ENCODE measurements at places on chromosomes 16 and 17. TPM values are rescaled to one million over a fixed set of nuclear protein-coding genes. Genes with fewer than 3 reads are reported as not detected.

TBC1D26 gene
- not detected for total RNA-seq

CCL4 gene
- total RNA-seq: 2.8 TPM

NACA2 gene
- not detected for total RNA-seq

NLRC5 gene
- 8.0 TPM for total RNA-seq

PRDM7 gene
- total RNA-seq: not detected

BIRC5 gene
- total RNA-seq: 3.7 TPM

CES4A gene
- 20.6 TPM for total RNA-seq

SGSM2 gene
- total RNA-seq: 20.9 TPM

XYLT1 gene
- 14.4 TPM for total RNA-seq

FOXJ1 gene
- total RNA-seq: not detected

KRT26 gene
- total RNA-seq: not detected

CTRB1 gene
- total RNA-seq: not detected

DNA sequence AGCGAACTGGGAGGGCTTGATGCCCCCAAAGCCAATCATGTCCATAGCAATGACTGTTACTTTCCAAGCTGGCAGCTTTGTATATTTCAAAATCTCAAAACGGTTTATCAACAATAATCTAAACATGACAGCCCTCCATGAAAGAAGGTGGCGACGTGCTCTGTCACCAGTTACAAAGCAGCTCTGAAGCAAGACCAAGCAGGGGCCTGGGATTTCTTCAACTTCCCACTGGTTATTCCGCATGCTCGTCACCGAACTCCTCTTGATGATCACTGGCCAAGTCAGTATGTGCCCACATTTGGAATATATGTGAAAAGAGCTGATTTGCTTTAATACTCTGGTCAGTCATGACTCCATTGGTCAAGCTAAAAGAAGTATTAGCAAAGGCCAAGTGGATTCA, 175.6 kb downstream of the VPS53 start:
- no peak for DNase-seq

GRCh38 chr16:19774024-19774423, 56.0 kb downstream of the IQCK start:
- no peak for DNase-seq

- DNase-seq: no peak
Observed at GRCh38 chr17:17810084-17810894, 26.5 kb downstream of the SREBF1 start.

DNA sequence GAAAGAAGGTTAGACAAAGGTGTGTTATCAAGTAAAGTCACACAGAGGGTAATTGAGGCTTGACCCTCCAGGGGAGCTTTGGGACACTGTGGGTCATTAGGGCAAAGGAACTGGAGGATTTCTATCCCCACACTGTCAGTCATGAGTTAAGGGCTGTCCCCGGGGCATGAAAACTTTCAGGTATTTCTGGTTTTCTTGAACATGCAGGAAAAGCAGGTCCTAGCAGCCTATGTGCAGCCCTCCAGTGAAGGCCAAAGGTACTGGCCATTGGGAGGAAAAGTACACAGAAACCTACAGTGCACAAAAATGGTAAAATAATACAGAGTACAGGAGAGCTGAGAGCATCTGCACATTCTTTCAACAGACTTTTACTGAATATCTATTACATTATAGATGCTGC, 44.4 kb upstream of the SCNN1B start:
- DNase-seq: no peak

GRCh38 chr16:56145369-56145768, 45.9 kb upstream of the GNAO1 start:
- no peak for DNase-seq

GRCh38 chr16:10765772-10766171, 22.1 kb downstream of the NUBP1 start:
- DNase-seq: no peak

- no peak for DNase-seq
Observed at GRCh38 chr17:4463818-4464476, 30.2 kb downstream of the SPNS3 start.

DNA sequence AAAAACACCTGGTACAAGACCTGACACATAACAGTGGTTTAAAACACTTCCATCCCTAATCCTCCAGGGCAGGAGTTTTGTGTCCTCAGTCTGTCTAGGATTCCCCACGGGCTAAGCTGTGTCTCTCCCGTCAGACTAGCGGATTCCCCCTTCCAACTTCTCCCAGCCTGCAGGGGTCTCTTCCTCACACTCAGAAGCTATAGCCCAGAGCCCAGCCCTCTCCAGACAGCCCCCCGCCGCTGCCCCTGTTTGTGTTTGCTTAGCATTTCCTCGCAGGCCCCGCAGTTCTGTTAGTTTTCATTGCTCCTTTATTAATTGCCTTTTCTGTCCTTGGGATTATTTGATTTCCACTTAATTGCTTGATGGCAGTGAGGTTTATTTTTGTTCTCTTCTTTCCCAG, 91.2 kb downstream of the TMEM132E start:
- no peak for DNase-seq

DNA sequence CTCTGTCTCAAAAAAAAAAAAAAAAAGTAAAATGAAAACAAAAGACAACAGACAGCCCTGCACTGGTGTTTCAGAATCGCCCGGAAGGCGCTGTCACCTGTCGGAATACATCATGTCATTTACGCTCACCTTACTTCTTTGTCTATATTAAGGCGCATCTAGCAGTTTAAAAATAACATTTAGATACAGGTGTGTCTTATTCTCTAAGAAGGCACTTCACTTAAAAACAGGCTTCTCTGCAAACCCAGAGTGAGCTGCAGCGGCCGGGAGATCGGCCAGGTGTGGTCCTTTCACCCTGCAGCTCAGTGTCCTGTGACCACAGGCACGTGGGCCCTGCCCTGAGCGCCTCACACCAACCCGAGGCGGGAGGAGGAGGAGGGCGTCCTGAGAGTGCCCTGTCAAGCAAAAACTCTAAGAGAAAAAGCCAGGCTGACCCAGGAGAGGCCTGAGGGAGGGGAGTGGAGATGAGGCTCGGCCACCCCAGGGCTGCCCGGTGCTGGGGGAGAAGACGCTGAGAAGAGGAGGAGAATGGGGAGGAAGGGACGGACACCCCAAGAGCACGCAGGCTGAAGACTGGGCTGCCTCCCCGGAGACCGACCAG, 3.3 kb upstream of the LMF1 start:
- no peak for DNase-seq

DNA sequence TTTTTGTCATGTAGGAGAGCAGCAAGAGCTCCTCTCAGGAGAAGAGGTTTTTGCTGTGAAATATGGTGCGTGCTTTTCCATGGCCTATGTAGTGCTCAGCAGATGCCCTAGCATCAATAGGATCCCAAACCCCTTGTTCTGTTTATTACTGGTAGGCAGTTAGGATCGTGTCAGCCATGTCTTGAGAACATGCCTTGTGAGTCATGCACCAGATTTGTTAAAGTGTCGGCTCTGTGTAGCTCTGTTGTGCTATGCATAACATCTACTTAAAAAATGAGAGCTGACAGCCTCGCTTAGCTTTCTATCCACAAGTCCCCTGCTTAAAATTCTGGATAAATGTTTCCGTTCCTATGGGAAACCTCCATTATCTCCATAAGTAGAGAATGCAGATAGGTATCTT, 4.4 kb upstream of the EIF4A3 start:
- DNase-seq: no peak

- no peak for DNase-seq
Observed at GRCh38 chr16:1099189-1100083, 3.4 kb upstream of the C1QTNF8 start.

DNA sequence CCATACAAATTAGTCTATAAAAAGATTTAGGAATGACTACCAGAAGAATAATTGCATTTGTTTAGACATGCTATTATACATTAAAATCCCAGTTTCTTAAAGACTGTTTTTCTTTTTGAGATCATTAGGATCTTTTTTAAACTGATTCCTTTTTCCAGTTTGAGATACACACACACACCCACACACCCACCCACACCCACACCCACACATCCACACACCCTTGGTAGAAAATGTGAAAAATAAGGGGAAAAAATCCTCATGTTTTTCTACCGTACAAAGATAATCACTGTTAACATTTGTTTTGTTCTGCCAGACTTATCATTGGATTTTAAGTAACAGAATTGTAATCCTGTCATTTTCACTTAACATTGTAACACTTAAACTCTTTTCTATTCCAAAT, 27.1 kb upstream of the ABCC11 start:
- DNase-seq: no peak

DNA sequence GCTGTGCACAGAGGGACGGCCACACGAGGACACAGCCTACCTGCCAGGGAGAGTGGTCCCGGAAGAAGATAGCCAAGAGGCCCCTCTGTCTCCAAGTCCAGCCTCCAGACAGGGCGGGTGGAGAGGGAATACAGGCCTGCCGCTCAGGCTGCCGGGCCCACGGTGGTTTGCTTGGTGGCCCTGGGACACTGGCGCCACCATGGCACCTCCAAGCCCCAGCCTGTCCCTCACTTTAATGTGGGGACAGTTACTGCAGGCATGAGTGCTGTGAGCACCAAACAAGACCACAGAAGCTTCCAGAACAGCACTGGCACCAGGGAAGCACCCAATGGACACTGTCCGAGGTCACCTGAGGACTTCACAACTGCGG, 22.0 kb upstream of the CHMP6 start:
- DNase-seq: no peak

DNA sequence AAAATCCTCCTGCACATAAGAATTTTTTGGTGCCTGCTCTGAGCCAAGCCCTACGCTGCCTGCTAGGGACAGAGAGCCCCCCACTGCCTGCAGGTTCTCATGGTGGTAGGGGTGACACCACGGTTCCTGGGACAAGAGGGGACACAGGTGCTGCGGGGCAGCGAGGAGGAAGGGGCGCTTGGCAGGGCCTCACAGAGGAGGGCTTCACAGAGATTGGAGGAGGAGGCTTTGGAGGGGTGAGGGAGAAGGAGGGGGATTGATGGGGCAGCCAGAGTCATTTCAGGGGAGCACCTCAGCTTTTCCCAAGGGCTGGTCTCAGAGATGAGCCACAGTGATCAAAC, 29.8 kb upstream of the GSG1L start:
- no peak for DNase-seq

- DNase-seq: peak; percentile 83
Observed at GRCh38 chr17:78322858-78323455, 36.9 kb downstream of the SOCS3 start.

- DNase-seq: no peak
Observed at GRCh38 chr17:46944931-46945330, 22.0 kb downstream of the GOSR2 start.

- peak; percentile 64 for DNase-seq
Observed at GRCh38 chr16:67719778-67720144, 645 bp upstream of the GFOD2 start.

GRCh38 chr16:12453832-12454231, 349.9 kb downstream of the CPPED1 start:
- no peak for DNase-seq

All from right atrium auricular region (tissue), 2 donors.